NCI-H774 (cell line): ENCODE measurements at places on chromosomes 4 and X.

GRCh38 chrX:139820358-139820984, 112.4 kb downstream of the ATP11C start:
- DNase-seq: no peak

GRCh38 chrX:119728487-119728886, 29.9 kb upstream of the SOWAHD start:
- no peak for DNase-seq

- no peak for DNase-seq
These were observed 184.1 kb downstream of the IL1RAPL2 start for GRCh38 chrX:104749951-104750610.

- no peak for DNase-seq
These were observed 999.4 kb downstream of the GLUD2 start for GRCh38 chrX:122046815-122047214.

GRCh38 chr4:178173771-178174170, 731.5 kb upstream of the AGA start:
- DNase-seq: no peak
